ENCODE measurements at places on chromosomes 2 and 18. TPM values are rescaled to one million over a fixed set of nuclear protein-coding genes. Genes with fewer than 3 reads are reported as not detected.

GRCh38 chr2:169036736-169037440 lies 5.8 kb upstream of the ABCB11 start:
- DNase-seq: no peak

- DNase-seq: no peak
Observed at GRCh38 chr18:13992826-13993540, 77.6 kb upstream of the MC2R start.

DNA sequence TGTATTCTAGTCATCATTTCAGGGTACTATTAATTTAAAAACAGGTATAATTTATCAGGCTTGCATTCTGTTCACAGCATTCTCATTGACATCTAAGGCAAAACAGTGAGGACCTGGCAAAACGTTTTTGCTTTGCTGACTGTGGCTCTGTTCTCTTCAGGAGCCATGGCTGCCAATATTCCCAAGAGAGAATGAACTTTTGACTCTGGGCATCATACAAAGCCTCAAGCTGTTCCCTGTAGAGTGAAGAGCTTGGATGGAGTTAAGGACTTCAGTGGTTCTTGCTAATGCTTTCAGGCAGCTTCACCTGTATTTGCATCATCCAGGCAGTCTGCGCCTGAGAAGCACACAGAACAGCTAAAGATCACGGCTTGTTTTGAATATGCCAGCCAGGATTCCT lies 65.9 kb upstream of the CAVIN2 start:
- DNase-seq: no peak

DNA sequence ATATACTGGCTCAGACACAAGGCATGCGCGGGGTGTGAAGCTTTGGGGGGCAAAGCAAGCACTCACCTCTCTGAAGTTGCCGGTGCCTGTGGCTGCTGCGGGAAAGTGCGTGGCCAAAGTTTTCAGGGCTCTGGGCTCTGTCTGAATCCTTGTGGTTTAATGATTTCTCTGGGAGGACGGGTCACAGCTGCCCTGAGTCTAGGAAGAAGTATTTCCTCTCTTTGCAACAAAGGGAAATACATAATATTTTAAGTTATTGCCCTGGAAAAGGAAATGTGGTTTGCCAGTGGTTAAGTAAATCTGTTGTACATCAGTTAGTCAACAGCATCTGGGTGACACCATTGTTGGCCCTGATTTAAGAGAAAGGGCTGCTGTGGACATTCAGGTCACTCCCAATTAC lies 56.7 kb upstream of the ZDBF2 start:
- no peak for DNase-seq

- no peak for DNase-seq
Observed at GRCh38 chr2:85995648-85996529, 107.1 kb upstream of the ST3GAL5 start.

- DNase-seq: no peak
Observed at GRCh38 chr2:151157000-151157735, 104.5 kb downstream of the RBM43 start.

- no peak for DNase-seq
Observed at GRCh38 chr18:35201256-35201931, 39.4 kb upstream of the ZNF397 start.

- peak; percentile 56 for DNase-seq
Observed at GRCh38 chr18:51195451-51196117, 1.9 kb downstream of the MEX3C start.

- no peak for DNase-seq
Observed at GRCh38 chr2:70835643-70836042, at the start of gene CD207. TSS of gene CD207 (minus strand) at chr2:70835816. CDS start at chr2:70835776, 40 bp downstream.

GRCh38 chr2:53403792-53404413 lies 363.7 kb upstream of the CHAC2 start:
- no peak for DNase-seq

- DNase-seq: no peak
Observed at GRCh38 chr2:65199166-65199565, 28.5 kb upstream of the ACTR2 start.

DNA sequence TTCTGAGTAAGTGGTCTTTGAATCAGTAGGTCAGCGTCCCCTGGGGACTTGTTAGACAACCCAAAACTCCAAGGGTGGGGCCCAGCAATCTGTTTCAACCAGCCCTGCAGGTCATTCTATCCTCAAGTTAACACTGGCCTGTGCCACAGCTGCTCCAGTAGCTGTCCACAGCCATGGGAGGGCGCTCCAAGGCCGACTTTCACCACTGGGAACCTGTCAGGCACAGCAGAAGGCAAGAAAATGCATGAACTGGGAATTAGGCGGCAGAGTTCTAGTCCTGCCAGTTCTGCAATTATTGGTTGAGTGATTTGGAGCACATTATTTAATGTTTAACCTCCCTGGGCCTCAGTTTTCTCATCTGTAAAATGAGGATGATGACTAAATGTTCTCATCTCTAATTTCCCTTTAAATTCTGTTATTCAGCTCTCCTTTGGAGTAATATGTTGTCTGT lies 17.4 kb upstream of the MRPL33 start:
- DNase-seq: peak; percentile 92

DNA sequence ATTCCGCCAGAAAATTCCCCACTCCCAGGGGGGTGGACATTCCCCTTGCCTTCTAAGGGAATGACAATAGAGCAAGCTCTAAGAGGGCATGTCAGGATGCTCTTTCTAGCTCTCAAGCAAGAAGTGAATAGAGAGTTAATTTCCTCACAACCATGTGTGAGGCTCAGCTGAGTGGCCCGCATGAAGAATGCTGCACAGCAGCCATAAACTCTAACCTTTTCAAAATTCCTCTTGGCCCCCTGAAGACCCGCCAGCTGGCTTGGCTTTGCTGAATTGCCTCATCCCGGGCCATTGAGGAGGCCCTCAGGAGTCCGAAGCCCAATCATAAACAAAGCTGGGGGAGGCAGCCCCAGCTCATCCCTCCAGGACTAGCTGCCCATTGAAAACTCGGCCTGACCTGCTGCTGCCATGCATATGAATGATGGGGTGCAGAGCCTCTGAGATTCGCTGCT lies 38.2 kb downstream of the NRP2 start:
- DNase-seq: no peak

DNA sequence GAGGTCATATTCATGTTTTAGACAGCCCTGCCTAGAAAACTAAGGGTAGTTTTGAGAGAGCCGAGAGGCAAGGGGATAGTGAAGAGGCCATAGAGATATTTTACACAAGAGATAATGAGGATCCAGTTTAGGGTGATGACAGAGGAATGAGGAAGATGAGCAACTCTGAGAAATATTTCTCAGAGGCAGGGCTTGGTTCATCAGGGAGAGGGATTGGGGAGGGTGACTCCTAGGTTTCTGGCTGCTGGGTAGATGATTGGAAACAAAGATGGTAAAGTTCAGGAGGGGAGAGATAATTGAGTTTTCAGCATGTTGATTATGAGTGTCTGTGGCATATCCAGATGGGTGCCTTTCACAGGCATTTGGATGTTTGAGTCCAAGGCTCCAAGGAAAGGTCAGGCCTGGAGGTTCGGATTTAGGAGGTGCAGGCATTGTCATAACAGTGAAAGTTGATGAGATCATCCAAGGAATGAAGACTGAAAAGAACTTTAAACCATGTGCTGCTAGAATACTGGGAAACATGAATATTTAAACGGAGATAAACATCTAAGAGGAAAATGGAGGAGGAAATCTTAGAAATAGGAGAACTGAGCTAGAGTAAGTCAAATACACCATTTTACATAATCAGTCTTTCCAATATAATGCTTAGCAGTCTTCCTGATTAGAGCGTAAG lies 7.4 kb downstream of the MYL12B start:
- DNase-seq: no peak

GRCh38 chr18:48562075-48562474 lies 23.2 kb downstream of the CTIF start:
- no peak for DNase-seq

DNA sequence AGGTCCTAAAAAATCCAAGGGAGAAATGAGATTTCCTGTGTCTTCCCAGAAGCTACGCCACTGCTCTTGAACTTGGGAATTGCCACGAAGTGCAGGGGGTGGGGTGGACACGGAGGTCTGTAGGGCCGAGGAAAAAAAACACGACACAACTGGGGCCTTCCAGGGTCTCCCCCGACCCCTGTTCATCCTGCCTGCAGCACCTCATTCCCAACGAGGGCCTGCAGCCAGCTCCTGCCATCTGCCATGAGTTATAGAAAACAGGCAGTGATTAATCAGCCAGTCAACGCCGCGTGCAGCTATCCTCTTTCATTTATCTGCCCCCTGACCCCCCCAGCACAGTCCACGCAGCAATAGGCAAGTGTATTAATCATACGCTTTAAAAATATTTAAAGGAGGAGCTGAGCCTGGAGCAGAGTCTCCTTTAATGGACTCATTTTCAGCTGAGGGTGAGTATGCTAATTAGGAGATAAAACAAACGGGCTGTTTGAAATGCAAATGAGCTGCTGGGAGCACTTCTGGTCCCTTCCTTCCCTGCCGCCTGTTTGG lies 209.9 kb downstream of the TFCP2L1 start:
- peak; percentile 75 for DNase-seq

DNA sequence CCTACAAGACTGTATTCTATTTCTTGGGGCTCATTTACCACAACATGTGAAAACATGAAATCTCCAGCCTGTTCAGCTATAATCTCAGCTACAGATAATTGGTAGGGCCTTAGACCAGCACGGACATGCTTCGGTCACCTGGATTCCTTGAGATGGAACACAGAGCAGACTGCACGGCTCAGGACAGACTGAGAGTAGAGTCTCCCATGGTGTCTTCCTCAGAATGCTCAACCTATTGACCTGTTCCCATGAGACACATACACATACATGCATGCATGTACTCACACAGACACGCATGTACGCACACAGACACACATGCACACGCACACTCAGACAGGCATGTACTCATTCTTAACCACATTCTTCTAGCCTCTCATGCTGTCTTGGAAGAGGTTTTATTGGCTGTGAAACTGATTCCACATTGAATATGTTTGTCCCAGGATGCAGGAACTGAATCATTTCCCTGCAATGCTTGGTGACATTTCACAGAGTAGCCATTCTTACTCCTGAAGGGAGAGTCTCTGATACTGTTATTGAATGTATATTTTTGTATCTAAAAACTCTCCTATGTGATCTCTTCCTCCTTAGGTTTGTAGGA lies 23.5 kb upstream of the BZW1 start:
- no peak for DNase-seq

- no peak for DNase-seq
Observed at GRCh38 chr18:32730620-32731091, 42.2 kb downstream of the KLHL14 start.

GRCh38 chr18:74524097-74524496 lies 10.2 kb upstream of the CNDP1 start:
- DNase-seq: no peak

GRCh38 chr18:906416-907114 lies 1.9 kb downstream of the ADCYAP1 start:
- peak; percentile 15 for DNase-seq

GRCh38 chr2:72134997-72135800 lies 12.5 kb downstream of the CYP26B1 start:
- DNase-seq: no peak

DNA sequence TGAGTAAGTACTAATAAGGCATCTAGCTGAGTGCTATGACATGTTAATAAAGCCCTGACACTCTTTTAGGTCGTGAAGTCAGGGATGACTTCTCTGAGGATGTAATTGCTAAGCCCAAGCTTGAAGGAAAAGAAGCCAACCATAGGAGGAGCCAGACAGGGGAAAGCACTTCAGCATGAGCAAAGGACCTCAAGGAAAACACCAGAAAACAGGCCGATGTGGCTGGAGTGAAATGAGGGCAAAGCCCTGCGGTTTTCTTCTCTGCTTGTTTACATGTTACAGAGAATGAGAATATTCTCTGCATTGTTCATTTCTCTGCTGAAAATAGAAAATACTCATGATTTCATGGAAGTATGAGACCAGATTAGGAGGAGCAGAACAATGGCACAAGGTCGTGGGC lies 112.5 kb upstream of the ARHGAP28 start:
- no peak for DNase-seq

GRCh38 chr2:11876889-11877288 lies 130.5 kb downstream of the LPIN1 start:
- DNase-seq: no peak

- DNase-seq: no peak
Observed at GRCh38 chr2:232883116-232883721, 13.2 kb downstream of the SNORC start.

DNA sequence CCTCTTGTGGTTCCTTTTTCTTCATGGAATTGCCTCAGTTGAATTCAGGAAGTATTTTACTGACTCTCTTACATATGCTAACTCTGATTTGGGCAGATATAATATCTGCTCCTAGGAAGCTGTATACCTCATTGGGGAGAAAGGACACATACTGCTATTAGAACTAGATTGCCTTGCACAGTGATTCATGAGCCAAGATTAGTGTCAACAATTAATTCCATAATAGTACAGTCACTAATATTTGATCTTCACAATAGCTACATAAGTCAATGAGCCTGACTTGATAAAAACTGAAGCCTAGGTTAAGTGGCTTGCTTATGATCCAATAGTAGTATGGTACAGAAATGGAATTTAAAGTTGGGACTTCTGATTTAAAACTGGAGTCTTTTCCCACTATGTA lies 127.6 kb downstream of the ETAA1 start:
- DNase-seq: no peak

DNA sequence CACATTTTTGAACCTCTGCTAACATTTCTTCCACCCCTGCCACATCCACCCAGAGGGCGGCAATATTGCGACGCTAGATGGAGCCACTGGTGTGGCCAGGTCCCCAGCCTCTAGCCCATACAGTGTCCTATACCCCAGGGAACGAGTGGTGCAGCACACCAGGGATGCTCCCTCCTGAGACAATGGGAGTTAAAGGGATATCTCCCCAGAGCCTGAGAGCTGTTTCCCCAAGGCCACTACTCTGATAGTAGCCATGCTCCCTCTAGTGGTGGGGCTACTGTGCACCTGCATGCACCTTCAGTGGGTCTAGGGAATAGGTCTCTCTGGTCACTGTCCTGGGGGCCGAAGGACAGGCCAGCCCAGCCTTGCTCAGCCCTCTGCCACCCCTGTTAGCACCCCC lies 336.4 kb upstream of the FSHR start:
- DNase-seq: peak; percentile 41

The CPO gene
- total RNA-seq: not detected

The C1GALT1C1L gene
- not detected for total RNA-seq

The KANSL3 gene
- total RNA-seq: 33.9 TPM

The IHH gene
- total RNA-seq: 0.12 TPM

The HIBCH gene
- 23.1 TPM for total RNA-seq

The SLC38A11 gene
- not detected for total RNA-seq

The ALKAL2 gene
- total RNA-seq: not detected

The NEB gene
- total RNA-seq: 0.05 TPM

The UGT1A8 gene
- not detected for total RNA-seq

The SERPINB13 gene
- total RNA-seq: not detected

The SIGLEC15 gene
- not detected for total RNA-seq

The CCDC141 gene
- total RNA-seq: 4.3 TPM

The DES gene
- not detected for total RNA-seq

The SKOR2 gene
- total RNA-seq: 0.14 TPM

The B3GNT7 gene
- not detected for total RNA-seq

The TMEM198 gene
- total RNA-seq: 2.7 TPM

The LRRC30 gene
- total RNA-seq: not detected

All from activated CD4-positive, alpha-beta T cell treated with anti-CD3 and anti-CD28 coated beads for 36 hours (primary cell).